PC-3 (cell line): ENCODE measurements at places on chromosomes 4 and X. TPM values are rescaled to one million over a fixed set of nuclear protein-coding genes. Genes with fewer than 3 reads are reported as not detected.

- H3K27me3 ChIP-seq, result no peaks in the 10 kb centered on the region
- H3K4me1 ChIP-seq, result peaks cover 14% of the 10 kb centered on the region
- H3K27ac ChIP-seq, result peak overlapping the region; percentile 46
- H3K36me3 ChIP-seq, result no peaks in the 10 kb centered on the region
- H3K4me3 ChIP-seq, result peak overlapping the region; percentile 95
These were observed 804 bp downstream of the OSTC start for GRCh38 chr4:108651014-108651791.

DNA sequence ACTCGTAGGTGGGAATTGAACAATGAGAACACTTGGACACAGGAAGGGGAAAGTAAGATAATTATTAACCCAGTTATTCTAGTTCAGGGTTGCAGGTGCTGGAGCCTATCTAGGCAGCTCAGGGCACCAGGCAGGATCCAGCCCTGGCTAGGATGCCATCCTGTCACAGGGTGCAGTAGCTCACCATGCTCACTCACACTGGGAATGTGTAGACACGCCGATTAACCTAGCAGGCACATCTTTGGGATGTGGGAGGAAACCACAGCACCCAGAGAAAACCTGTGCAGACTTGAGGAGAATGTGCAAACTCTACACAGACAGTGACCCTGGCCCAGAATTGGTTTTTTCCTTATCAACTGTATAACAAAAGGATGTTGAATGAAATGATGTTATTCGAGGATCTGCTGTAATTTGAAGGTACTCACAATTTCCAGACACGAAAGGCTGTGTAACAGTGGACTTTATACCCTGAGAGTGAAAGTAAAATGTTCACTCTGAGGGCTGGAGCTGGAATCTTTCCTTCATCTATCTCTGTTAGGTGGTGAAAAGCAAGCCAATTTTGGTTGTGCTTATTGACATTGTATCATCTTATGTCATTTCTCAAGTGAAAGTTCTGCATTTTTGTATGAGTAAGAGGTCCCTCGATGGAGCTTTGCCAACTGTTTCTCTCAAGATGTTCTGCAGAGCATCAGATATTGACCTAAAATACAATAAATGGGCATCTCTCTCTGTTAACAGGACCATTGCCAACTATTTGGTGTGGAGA, 78.8 kb downstream of the PHEX start:
- peak; percentile 6 for DNase-seq
- no peaks in the 10 kb centered on the region for H3K27me3 ChIP-seq
- no peaks in the 10 kb centered on the region for H3K4me1 ChIP-seq
- no peaks in the 10 kb centered on the region for H3K36me3 ChIP-seq
- H3K4me3 ChIP-seq, result no peak overlapping the region

DNA sequence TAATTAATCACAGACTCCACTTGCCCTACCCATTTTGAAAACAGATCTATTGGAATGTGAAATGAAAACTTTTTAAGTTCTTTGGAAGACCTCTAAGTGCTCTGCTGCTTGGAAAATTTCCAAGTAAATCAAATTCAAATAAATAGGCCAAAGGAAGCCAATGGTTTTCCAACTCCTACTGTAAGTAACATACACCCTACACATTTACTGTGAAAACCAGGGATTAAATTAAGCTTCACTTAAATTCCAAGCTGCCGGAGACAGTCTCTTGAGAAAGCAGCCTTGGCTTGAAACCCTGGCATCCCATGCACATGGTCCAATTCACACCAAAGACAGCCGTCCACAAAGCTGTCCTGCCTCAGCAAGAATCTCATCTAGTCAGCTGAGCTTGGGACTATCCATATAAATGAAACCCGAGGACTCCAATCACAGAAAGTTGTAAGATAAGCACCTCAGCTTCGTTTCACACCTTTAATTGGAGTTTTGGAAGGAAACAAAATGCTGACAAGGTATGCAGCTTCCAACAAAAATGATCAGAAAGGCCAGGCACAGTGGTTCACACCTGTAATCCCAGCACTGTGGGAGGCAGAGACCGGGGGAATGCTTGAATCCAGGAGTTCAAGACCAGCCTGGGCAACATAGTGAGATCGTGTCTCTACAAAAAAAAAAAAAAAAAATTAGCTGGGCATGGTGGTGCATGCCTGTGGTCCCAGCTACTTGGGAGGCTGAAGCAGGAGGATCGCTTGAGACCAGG, 88.6 kb downstream of the APBB2 start:
- no peak overlapping the region for H3K27ac ChIP-seq
- H3K4me1 ChIP-seq, result peaks cover 5% of the 10 kb centered on the region
- DNase-seq, result no peak
- H3K36me3 ChIP-seq, result no peaks in the 10 kb centered on the region

- peak; percentile 94 for DNase-seq
- peak overlapping the region; percentile 55 for H3K4me3 ChIP-seq
- no peaks in the 10 kb centered on the region for H3K36me3 ChIP-seq
- peaks cover 22% of the 10 kb centered on the region for H3K4me1 ChIP-seq
- H3K27me3 ChIP-seq, result no peaks in the 10 kb centered on the region
These were observed 196.0 kb upstream of the PSAPL1 start for GRCh38 chr4:7630568-7631287.

DNA sequence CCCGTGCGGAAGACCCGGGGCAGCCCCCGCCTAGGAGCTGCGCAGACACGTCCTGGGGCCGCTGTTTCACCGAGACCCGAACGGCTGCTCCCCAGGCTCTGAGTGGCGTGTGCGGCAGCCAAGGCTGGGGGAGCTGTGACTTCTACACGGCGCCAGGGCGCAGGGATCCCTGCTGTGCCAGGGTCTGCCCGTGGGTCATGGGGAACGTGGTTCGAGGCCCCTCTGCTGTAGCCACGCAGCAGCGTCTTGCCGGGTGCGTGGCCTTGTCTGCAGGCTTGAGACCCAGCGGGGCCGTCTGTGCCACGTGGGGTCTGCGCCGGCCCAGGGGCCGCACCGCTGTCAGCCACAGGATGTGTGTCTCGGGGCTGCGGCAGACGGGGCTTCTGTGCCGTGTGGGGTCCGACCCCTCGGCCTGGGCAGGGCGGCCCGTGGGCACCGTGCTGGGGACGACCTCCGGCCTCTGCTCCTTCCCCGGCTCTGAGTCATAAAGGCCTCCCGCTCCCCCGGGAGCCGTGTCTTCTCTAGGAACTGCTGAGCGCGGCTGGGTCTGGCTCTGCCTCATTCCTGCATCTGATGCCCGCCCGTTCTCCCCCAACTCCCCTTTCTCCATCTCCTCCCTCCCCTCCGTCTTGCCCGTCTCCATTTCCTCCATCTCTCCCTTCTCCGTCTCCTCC, 12.7 kb upstream of the GTPBP6 start:
- H3K4me1 ChIP-seq, result no peaks in the 10 kb centered on the region
- no peak overlapping the region for H3K27ac ChIP-seq
- H3K36me3 ChIP-seq, result no peaks in the 10 kb centered on the region
- no peaks in the 10 kb centered on the region for H3K27me3 ChIP-seq
- peak; percentile 16 for DNase-seq

DNA sequence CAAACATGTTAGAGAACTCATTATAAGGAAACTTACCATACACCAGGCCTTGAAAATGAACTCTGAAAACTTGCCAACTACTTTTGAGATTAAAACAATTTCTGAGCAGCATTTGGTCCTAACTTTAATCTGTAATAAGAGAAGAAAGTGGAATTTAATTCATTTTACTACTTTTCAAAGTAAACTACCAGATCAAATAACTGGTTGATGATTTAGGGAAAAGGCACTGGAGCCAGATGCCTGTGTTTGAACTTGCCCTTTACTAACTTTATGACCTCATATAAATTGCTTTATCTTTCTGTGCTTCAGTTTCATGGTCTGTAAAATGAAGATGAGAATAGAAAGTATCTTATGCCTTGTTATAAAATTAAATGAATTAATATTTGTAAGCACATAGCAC, 159.9 kb upstream of the PCDH18 start:
- no peaks in the 10 kb centered on the region for H3K27me3 ChIP-seq
- H3K4me1 ChIP-seq, result no peaks in the 10 kb centered on the region
- no peak overlapping the region for H3K27ac ChIP-seq
- no peaks in the 10 kb centered on the region for H3K36me3 ChIP-seq

DNA sequence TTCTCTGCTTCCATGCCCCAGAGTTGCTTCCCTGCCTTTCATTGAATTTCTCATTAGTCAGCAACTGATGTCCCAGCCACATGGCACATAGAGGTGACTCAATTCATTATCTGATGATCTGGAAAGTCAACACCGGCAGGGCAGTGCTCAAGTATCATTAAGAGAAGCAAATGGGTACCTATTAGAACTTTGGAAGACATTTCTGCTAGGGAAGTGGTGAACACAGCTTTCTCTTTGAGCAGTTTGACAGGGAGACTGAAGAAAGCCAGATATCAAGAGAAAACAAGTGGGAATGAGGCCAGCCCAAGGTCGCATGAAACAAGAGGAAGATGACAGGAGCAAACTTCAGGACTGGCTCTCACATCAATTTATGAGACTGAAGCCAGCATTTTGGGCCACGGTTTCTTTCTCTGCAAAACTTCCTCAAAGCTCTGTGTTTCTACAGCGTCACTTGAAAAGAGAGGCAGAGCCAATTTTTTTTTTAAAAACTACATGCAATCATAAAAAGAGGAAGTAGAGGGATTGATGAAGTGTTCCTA, 108.3 kb upstream of the RPS6KA3 start:
- H3K36me3 ChIP-seq, result no peaks in the 10 kb centered on the region
- no peak overlapping the region for H3K4me3 ChIP-seq

- H3K36me3 ChIP-seq, result no peaks in the 10 kb centered on the region
- no peaks in the 10 kb centered on the region for H3K27me3 ChIP-seq
- no peak overlapping the region for H3K4me3 ChIP-seq
- H3K4me1 ChIP-seq, result no peaks in the 10 kb centered on the region
- H3K27ac ChIP-seq, result no peak overlapping the region
- no peak for DNase-seq
These were observed 14.7 kb upstream of the CLCN4 start for GRCh38 chrX:10142041-10142599.

DNA sequence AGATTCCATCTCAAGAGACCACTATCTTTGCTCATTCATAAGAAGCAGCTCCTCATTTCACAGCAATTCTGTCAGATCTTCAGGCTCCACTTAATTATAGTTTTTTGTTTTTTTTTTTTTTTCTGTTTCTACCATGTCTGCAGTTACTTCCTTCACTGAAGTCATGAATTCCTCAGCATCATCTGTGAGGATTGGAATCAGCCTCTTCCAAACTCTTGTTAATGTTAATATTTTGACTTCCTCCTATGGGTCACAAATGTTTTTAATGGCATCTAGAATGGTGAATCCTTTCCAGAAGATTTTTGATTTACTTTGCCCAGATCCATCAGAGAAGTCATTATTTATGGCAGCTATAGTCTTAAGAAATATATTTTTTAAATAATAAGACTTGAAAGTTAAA, 53.1 kb downstream of the BMP2K start:
- H3K4me1 ChIP-seq, result no peaks in the 10 kb centered on the region
- no peak for DNase-seq
- no peak overlapping the region for H3K27ac ChIP-seq
- no peak overlapping the region for H3K4me3 ChIP-seq

GRCh38 chr4:108097990-108098553, 70.7 kb downstream of the LEF1 start:
- no peaks in the 10 kb centered on the region for H3K36me3 ChIP-seq
- DNase-seq, result no peak
- no peaks in the 10 kb centered on the region for H3K4me1 ChIP-seq
- no peak overlapping the region for H3K4me3 ChIP-seq
- no peak overlapping the region for H3K27ac ChIP-seq

DNA sequence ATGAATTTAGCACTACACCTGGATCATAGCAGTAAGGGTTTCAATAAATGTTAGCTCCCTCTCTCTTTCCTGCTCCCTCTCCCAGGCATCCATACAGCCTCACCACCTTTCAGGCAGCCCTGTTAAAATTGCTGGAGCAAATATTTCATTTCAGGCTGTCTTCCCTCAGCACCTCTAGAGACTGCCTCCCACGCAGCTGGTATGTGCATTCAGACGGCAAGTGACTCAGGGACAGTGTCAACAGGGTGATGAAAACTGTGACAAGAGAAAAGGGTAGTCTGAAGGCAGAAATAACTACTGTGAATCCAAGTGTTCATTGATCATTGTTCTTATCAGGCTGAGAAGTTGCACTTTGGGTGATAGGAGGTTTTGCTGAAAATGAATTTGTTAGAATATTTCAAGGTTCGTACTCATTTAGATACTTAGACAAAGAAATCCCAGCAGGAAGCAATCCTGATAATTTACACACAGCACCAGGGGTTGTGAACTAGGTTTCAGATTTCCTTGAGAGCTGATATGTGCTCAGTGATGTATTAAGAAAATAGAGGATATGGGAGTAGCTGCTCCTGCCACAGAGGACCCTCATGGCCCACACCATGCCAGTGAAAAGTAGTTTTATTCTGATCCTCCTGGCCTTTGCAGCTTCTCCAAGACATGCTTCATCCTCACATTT, 424.2 kb downstream of the FGF13 start:
- H3K36me3 ChIP-seq, result no peaks in the 10 kb centered on the region
- H3K27me3 ChIP-seq, result no peaks in the 10 kb centered on the region
- no peak overlapping the region for H3K4me3 ChIP-seq

DNA sequence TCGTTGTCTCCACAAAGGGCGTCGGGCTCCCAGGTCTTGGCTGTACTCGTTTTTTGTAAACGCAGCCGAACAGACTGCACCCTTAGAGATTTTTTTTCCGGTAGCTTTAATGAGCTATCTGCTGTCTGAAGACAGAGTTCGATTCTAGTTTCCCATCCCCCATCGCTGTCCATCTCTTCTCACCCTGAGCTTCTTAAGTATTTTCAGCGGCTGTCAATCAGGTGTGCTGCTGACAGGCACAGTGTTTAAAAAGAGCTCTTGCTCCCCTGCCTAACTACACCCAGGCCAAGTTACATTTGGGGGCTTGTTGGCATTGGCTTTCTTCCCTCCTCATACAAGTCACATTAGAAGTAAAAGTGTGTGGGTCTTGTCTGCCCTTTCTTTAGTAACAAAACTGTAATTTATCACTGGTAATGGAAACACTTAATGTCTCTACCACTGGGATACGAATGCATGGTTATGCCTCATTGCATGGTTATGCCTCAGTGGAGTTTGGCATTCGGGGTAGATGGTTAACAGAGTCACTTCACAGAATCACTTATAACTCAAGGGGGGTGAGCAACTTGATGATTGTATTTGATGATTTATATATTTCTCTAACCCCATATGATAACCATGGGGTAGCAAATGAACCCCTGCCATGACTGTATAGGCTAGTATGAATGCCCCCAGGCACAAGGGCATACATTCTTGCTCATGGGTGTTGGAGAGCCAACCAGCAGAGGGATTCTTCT, 1.4 kb upstream of the ARHGAP6 start:
- DNase-seq, result no peak
- H3K27me3 ChIP-seq, result peaks cover 94% of the 10 kb centered on the region
- H3K27ac ChIP-seq, result no peak overlapping the region

DNA sequence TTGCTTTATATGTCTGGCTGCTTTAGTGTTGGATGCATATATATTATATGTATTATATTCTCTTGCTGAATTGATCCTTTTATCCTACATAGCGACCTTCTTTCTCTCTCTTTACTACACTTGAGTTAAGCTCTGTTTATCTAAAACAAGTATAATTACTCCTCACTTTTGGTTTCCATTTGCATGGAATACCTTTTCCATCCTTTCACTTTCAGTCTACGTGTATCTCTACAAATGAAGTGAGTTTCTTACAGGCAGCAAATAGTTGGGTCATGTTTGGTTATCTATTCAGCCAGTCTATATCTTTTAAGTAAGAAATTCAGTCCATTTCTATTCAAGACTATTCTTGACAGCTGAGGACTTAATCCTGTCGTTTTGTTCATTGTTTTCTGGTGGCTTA, 167.5 kb upstream of the USP38 start:
- DNase-seq, result no peak
- no peaks in the 10 kb centered on the region for H3K4me1 ChIP-seq
- H3K36me3 ChIP-seq, result no peaks in the 10 kb centered on the region
- H3K27ac ChIP-seq, result no peak overlapping the region

The NOX1 gene
- not detected in 2 replicates for total RNA-seq

The ZC4H2 gene
- total RNA-seq, result 11.8 and 12.3 TPM in 2 replicates

The GDPD2 gene
- total RNA-seq, result 0.04 TPM in 1 of 2 replicates, not detected in the other

The MAGEB2 gene
- not detected in 2 replicates for total RNA-seq

The TMPRSS11E gene
- not detected in 2 replicates for total RNA-seq

The RASL11B gene
- total RNA-seq, result 0.07 and 2.1 TPM in 2 replicates

The IGSF1 gene
- not detected in 2 replicates for total RNA-seq
